Activated T-helper 1 cell treated with anti-CD3 and anti-CD28 coated beads, Interleukin-2, amount 50 U/mL, for 16 hours (primary cell): ENCODE measurements at places on chromosomes 12 and 14.

DNA sequence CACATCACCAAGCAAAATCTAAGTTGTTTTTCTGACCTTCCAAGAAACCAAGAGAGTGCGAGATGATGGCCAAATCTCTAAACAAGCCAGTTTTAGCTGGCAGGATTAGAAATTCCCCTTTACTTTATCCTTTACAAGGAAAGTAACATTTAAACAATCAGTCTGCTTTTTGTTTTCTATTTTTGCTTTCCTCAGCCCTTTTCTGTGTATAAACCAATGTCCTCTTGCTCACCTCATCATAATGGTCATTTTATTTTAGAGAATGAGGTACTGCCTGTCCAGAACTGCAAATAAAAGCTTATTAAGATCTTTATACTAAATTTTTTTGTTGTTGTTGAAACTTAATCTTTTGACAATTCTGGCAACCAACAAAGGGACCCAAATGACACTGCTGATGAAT is 442.4 kb upstream of the GARIN6 start:
- no peak for DNase-seq

- no peak for DNase-seq
Observed at GRCh38 chr12:31371256-31371620, 45.3 kb upstream of the SINHCAF start.

- DNase-seq, result no peak
Observed at GRCh38 chr12:77500089-77500488, 330.6 kb upstream of the NAV3 start.

DNA sequence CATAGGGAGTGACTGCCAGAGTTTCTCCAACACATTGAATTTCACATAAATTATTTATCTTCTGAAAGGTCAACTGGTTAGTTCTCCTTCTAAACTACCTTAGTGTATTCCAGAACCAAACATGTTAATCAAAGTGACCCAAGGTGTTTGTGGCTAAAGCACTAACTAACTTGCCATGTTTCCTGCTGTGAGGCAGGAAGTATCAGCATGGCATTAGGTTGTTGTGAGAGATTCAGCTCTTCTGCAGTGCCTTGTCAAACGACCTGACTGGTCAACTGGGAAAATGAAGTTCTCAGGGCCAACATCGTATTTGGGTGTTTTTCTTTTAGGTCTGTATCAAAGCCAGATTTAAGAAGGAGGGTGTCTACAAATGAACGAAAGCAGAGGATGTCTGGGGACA is 448.1 kb downstream of the APAF1 start:
- DNase-seq, result no peak

GRCh38 chr12:3520168-3520567 is 29.2 kb downstream of the PRMT8 start:
- no peak for DNase-seq

- no peak for DNase-seq
Observed at GRCh38 chr14:101790232-101790631, 28.7 kb downstream of the PPP2R5C start.

DNA sequence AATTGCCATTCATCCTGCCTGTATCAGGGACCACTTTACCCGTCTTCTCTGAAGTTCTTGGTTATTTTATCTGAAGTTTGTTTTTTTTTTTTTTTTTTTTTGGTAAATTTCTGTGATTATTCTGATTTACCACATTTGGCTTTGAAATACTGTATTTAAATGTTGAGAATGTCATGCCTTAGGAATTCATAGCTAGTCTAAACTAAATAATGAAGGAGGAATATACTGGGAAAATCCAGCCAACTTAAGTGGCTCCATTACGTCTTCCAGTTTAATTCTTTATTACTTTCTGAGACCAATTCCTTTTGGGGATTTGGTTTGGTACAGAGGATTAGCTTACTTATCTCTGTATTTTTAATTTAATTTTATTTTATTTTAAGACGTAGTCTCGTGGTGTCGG is 60.3 kb upstream of the KCNMB4 start:
- DNase-seq, result no peak

DNA sequence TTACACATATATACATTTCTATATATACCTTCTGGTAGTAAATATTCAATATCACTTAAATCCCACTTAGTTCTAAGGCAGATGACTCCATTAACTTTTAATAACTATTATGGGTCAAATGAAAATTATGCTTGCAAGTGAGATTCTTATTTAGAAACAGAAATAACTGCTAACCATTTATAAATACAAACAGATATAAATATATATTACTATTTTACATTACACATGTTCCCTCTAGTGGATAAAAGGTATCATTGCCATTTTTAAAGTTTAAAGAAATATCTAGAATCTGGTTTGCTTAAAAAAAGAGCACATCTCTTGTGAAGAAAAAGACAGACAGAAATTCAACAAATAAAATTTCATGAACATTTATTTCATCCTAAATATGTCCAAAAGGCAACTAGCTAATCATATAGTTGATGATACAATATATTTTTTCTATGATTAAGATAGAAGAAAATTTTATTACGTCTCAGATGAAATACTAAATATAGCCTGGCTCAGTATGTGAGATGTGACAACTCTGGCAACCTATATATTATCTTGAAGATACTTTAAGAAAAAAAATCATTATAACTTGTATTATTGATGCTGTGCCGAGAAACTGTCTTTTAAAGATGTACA is 11.7 kb upstream of the RAD51AP1 start:
- no peak for DNase-seq
